ENCODE measurements at places on chromosomes 6 and 20.

DNA sequence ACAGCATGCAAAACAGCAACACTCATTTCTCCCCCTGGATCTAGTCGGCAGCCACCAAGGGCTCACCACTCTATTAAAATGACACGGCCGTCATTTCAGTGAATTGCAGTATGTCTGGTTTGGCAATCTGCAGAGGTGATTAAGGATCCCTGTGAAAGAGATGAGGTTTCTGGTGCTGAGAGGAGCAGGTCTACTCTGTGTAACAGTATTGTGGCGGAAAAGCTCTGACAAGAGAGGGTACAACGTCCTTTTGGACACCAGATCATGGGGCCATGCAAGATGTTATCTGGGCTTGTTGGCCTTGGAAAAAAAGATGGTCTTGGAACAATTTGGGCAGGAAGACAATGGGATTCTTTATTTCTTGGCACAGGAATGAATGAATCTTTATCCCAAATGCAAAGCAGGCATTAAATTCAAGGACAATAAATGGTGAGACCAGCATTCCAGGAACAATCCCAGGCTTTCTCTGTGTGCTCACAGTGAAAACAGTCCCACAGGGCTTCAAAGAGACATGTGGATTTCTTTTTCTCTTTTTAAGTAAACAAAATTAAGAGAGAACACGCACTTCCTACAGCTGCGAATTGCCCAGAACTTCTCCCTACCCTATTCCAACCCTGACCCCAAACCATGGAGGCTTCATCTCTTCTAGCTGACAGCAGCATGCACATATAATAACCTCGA lies 33.7 kb upstream of the ADGRF1 start:
- DNase-seq: no peak

DNA sequence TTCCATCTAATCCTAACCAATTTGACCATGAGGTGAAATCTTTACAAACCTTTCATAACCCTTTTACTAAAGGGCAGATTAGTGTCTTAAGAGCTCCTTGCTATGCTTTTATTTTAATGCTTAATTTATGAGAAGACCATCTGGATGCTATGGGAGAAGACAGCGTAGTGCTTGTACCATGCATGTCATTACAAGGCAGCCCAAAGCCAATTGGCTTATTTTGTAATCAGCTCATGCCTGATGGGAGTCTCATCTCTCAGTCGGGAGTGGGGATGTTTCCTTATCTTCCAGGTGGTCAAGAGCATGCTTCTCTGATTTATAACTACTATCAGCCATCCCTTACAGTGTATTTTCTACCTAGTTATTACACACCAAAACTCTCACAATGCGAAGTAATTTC lies 304.7 kb downstream of the FARS2 start:
- DNase-seq: no peak

GRCh38 chr6:24768361-24768760 lies 6.4 kb upstream of the GMNN start:
- DNase-seq: no peak

DNA sequence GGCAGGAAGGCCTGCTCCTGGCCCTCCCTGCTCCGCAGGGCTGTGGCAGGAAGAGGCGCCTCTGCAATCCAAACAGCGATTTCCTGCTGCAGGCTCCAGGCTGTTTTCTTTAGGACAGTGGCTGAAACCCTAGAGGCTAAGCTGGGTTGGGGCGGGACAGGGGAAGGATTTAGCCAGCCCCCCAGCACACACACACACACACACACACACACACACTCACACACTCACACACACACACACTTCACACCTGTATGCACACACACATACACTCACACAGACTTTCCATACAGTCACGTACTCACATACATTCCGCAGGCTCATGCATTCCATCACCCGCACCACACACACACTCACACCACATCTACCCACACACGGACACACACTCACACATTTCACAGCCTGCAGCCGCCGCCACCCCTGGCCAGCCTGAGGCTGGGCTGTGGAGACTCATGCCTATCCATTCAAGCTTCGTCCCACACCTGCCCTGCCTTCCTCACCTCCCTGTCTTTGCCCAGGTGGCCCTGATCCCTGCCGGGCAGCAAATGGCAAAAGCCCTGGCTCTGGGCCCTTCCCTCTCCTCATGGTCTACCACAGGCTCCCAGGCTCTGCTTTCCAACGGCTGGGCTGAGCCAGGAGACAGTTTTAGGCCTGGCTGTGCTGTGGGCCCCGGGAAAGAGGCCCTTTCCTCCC lies 17.9 kb downstream of the MDFI start:
- no peak for DNase-seq
